DMS53 (cell line): ENCODE measurements at places on chromosomes 7 and 10.
A peak's percentile ranks its signal among the peaks of the same experiment; 100 is the strongest.

GRCh38 chr10:89037096-89037495, 46.5 kb downstream of the FAS start:
- no peak for DNase-seq

DNA sequence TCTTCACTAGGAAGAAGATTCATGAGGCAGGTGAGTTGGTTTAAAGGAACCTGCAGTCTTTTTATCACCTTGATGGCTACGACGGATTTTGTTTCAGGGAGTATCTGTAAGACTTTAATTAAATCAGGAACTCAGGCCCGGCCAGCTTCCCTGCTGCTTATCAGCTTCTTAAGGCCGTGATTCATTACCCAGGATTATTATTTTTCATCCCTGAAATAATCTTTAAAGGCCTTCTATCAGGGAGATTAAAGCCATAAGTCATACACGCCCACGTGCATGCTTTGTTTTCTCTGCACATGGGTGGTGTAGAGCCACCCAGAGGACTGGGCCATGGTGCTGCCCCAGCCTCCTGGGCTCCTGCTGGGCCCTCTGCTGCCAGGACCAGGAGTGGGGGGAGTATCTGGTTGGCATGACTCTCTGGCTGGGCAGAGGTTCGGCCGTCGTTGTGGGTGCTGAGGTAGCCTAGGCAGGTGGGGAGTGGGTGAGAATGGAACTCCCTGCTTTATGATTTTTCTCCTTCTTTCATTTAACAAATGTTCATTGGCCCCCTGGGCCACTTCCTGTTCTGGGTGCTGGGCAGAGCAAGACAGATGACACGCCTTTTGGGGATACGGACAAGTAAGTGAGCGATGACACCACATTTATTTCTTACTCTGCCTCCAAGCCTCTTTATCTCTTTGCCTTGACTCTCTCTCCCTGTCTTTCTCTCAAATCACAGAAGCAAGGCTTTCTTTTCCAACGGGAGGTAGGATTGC, 39.0 kb upstream of the PCBD1 start:
- DNase-seq: no peak

- DNase-seq: no peak
Measured at GRCh38 chr10:31920538-31920937, 8.1 kb downstream of the ARHGAP12 start.

DNA sequence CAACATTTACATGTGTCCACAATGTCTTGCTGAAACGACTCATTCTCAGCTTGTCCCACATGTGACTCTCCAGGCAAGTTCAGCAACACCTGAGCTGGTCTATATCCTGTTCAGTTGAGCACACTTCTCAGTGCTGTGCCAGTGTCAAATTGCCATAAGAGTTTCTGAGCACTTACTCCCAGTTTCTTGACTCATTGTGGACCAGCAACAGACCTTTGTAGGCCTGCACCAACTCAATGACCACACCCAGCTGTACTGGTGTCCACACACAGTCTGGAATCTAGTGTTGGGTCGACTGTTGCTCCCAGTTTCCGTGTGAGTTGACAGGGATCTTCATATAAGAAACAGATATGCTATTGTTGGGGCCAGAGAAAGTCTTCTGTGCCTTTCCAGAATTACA, 88.0 kb downstream of the PTPN20 start:
- no peak for DNase-seq

GRCh38 chr7:104972500-104972899, 41.5 kb upstream of the KMT2E start:
- no peak for DNase-seq

DNA sequence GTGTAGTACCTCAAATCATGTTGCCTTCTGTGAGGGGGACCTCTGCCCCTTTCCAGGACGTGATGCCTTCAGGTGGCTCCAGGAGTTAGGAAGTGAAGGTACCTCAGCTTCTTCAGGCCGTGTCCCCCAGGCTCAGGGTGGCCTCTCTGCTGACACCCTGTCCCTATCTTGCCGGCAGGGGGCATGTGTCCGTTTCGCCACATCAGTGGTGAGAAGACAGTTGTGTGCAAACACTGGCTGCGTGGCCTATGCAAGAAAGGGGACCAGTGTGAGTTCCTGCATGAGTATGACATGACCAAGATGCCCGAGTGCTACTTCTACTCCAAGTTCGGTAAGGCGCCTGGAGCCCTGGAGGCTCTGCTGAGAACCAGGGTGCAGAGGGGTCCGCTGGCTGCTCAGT, 9.2 kb downstream of the CPSF4 start:
- DNase-seq: peak; percentile 69

DNA sequence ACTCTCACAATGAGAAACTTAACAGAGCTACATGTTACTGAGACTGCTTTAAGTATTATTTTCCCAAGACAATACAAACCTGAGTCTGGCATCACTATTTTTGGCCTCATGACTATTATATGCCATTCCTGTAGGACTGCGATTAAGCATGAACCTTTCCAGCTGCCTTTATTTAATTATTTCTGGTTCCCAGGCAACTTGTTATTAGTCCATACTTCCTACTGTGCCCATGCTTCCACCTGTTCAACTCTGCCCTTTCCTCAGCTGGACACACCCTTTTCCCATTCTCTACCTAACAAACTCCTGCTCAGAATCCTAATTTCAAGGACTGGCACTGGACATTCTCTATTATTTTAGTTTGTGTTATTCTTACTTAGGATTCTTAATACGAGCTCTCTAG, 8.1 kb upstream of the CROT start:
- DNase-seq: no peak

DNA sequence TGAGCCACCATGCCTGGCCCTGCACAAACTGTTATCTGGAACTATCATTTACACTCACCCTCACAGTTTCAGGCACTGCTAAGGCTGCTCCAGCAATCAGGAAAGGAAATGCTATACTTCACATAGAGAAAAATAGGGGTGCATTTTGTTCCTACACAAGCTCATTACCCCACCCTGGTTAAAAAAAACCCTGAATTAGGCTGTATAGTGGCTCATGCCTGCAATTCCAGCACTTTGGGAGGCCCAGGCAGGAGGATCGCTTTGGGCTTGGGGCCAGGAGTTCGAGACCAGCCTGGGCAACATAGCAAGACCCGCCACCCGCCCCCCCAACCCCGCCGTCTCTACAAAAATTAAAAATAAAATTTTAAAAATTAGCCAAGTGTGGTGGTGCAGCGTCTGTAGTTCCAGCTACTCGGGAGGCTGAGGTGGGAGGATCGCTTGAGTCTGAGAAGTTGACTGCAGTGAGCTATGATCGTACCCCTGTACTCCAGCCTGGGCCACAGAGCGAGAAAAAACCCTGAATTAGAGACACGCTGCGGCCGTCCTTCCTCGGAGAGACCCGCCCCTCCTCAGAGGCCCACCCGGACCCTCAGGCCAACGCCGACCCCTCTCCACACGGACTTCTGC, 539 bp downstream of the PTCD1 start:
- DNase-seq: peak; percentile 58

- peak; percentile 42 for DNase-seq
Measured at GRCh38 chr7:12647364-12648219, 39.8 kb upstream of the ARL4A start.

DNA sequence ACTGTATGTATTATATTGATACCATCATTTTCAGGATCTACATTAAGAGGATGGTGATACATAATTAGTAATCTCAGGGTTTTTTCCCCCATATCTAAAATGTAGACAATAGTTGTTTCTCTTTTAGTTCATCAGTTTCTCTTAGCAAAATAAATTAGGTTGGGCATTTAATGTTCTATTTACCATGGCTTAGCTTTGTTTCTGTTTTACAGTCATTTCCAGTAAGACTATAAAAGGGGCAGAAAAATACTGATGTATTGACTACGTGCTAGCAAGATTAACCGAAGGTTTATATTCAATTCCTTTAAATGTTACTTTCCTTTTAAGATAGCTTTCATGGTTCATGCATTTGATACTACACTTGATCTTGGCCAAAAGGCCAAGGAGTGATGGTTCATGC, 26.2 kb downstream of the SUV39H2 start:
- no peak for DNase-seq

DNA sequence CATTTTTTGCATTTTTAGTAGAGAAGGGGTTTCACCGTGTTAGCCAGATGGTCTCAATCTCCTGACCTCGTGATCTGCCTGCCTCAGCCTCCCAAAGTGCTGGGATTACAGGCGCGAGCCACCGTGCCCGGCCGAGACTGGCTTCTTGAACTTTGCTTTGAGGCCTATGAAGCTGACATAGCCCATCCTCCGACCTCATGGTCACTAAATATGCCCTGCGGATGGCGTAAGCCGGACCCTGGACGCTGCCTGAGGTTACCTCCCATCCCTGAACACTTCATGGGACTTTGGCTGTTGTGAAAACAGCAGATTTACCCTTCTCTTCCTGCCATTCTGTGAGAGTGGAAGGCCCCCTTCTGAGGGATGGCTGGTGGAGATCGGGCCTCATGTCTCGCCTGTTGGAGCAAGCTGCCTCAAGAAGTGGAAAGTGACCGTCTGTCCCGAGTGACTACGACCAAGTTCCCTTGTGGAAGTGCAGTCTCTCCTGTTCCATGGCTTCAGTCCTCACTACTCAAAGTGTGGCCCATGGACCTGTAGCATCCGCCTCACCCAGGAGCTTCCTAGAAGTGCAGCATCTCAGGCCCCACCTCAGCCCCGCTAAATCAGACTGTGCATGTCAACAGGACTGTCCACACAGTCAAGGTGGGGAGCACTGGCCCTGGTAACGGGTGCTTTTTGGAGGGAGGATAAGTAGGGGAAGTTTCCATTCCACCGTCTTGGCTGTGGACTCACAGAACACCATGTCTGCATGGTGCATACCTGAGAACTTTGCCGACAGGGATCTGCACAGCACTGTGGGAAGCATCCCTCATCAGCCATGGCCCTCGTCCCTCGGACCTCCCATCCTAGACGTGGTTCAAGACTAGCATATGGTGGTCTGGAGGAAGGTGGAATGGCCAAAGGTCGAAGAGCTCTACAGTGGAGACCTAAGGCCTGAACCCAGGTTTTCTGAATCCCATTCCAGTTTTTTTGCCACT, 210.5 kb upstream of the SHH start:
- DNase-seq: no peak

- no peak for DNase-seq
Measured at GRCh38 chr7:93751421-93751820, 139.1 kb downstream of the TFPI2 start.

DNA sequence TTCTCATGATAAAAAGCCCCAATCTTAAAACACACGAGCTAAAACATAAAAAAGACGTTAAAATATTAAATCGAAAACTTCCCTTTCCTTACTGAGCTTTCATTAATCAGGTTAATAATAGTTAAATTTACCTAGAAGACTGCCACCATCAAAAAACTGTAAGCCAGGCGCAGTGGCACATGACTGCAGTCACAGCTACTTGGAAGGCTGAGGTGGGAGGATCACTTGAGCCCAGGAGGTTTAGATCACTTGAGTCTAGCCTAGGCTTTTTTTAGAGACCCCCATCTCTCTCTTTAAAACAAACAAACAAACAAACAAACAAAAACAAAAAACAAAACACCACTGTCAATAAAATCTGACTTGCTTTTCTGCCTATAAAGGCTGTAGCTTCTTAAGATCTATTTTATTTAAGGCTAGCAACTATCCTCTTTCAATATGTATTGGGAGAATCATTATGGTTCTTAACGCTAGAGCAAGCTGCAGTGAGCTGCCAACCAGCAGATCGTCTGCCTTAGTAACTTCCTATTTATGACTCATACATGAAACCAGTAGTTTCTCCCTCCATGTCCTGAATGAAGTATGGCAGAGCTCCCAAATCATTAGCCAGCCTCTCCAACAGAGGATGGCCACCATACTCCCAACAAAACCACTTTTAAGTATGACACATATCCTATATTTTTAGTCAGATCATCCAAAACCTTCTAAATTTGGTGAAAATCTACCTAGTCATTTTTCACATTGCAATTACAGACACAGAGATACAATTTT, 163.7 kb downstream of the SRPK2 start:
- peak; percentile 90 for DNase-seq

DNA sequence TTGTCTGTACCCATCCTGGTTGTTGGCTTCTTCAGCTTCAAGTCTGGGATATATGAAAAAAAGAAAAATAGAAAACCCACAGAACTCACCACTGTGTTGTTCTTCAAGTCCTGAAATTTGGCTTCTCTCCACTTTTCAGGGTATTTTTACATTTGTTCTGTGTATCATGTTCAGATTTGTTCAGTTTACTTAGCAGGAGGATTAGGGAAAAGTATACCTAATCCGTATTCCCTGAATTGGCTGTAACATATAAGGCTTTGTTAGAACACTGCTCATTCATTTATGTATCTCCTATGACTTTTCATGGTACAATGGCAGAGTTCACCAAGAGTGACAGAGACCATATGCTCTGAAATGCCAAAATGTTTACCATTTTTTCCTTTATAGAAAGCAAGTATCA, 146.9 kb downstream of the PTN start:
- no peak for DNase-seq

- no peak for DNase-seq
Measured at GRCh38 chr10:110502072-110502845, 4.6 kb downstream of the DUSP5 start.

GRCh38 chr10:126972635-126973414, 67.6 kb downstream of the DOCK1 start:
- peak; percentile 71 for DNase-seq

DNA sequence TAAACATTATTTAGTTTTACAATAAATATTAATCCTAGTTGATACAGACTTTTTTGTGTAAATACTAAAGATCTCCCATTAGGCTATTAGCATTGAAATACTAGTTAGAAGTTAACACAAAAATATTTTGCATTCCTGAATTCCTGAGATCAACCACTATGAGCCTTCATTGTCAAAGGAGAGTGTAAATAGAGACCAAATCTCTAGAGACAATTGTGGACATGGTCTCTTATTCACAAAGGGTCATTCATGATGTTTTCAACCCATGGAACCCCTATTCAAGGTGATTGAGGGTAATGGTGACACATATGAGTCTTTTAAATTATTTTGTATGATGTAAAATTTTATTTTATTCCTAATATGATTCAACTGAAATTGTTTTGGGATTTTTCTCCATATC, 1454.8 kb upstream of the LRRTM3 start:
- no peak for DNase-seq
